ENCODE measurements at places on chromosomes 1 and 21. TPM values are rescaled to one million over a fixed set of nuclear protein-coding genes. Genes with fewer than 3 reads are reported as not detected.

HSD3B1 gene
- not detected for total RNA-seq

OR2T11 gene
- not detected for total RNA-seq

STMN1 gene
- total RNA-seq = 22.4 TPM

BMP8A gene
- total RNA-seq = 0.33 TPM

GRIK1 gene
- not detected for total RNA-seq

CLCNKA gene
- not detected for total RNA-seq

CDKN2C gene
- 4.3 TPM for total RNA-seq

PLXNA2 gene
- total RNA-seq = 18.3 TPM

GBP6 gene
- total RNA-seq = not detected

APCS gene
- not detected for total RNA-seq

TMEM35B gene
- 35.3 TPM for total RNA-seq

GFI1 gene
- total RNA-seq = 0.07 TPM

LCE1E gene
- total RNA-seq = not detected

DDR2 gene
- total RNA-seq = 310 TPM
